A549 treated with CORT108297 at 1 μM for 4 hours (cell line): ENCODE measurements at places on chromosomes 7 and 10. TPM values are rescaled to one million over a fixed set of nuclear protein-coding genes. Genes with fewer than 3 reads are reported as not detected.

Gene GALNT17
- not detected in 5 replicates for total RNA-seq

Gene TBXAS1
- total RNA-seq: 10.0 to 14.3 TPM (median 13.4 TPM) in 5 replicates

Gene CAPZA2
- 112 to 183 TPM (median 116 TPM) in 5 replicates for total RNA-seq

Gene IL15RA
- 2.9 to 5.0 TPM (median 3.8 TPM) in 5 replicates for total RNA-seq

Gene GJC3
- total RNA-seq: 0.09 to 0.22 TPM (median 0.10 TPM) in 3 of 5 replicates, not detected in the others

Gene POU6F2
- total RNA-seq: not detected in 5 replicates

Gene PRSS2
- total RNA-seq: not detected in 5 replicates

Gene NKX2-3
- 0.06 to 0.11 TPM in 2 of 5 replicates, not detected in the others for total RNA-seq

Gene TCAF2
- total RNA-seq: 0.29 to 0.53 TPM (median 0.35 TPM) in 5 replicates

Gene SFTPA2
- not detected in 5 replicates for total RNA-seq

Gene MINDY4
- total RNA-seq: 2.8 to 3.1 TPM (median 2.9 TPM) in 5 replicates
